H9 (cell line): ENCODE measurements at places on chromosomes 6 and 20. TPM values are rescaled to one million over a fixed set of nuclear protein-coding genes. Genes with fewer than 3 reads are reported as not detected.

DNA sequence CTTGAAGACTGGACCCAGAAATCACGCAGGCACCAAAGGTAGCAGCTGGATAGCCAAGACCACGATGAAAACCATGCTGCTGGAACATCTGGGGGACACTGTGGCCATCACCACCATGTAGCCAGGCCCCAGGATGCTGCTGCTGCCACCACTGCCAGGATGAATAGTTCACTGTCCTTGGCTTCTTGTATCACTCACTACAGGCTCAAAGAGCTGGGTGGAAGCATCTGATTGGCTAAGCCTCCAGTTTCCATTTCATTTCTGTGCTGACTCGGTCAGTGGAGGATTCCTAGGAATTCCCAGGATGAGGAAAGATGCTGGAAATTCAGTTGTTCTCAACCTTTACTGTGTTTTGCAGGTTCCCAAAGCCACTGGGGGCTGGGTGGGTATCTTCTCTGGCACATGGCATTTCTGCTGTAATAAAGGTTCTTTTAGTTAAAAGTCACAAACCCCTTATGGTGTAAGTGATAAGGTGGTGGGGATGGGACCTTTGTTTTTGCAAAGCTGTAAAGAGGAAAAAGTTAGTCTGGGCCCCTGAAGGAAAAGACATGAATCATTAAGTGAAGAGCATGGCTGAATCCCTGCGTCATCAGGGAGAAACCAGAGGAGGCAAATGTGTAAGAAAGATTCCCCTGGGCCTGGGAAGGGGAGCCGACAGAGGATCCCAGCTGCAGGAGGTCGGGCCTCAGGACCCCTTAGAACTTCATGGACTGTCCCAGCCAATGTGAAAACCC is 75.6 kb upstream of the RNF24 start:
- no peak overlapping the region for H3K4me3 ChIP-seq
- peaks cover 2% of the 10 kb centered on the region; the same call in 1 of the 2 replicates for H3K27me3 ChIP-seq
- no peak overlapping the region for H3K27ac ChIP-seq
- H3K4me1 ChIP-seq = no peaks in the 10 kb centered on the region
- no peak for DNase-seq
- H3K36me3 ChIP-seq = peaks cover 6% of the 10 kb centered on the region; the same call in 1 of the 2 replicates

GRCh38 chr20:13856354-13856753 is 71.5 kb downstream of the NDUFAF5 start:
- no peak for DNase-seq
- no peaks in the 10 kb centered on the region for H3K27me3 ChIP-seq
- no peaks in the 10 kb centered on the region for H3K36me3 ChIP-seq
- H3K27ac ChIP-seq = no peak overlapping the region
- H3K4me3 ChIP-seq = no peak overlapping the region

GRCh38 chr20:52924411-52925271 is 47.5 kb upstream of the TSHZ2 start:
- no peaks in the 10 kb centered on the region for H3K4me1 ChIP-seq
- H3K27ac ChIP-seq = no peak overlapping the region
- H3K27me3 ChIP-seq = no peaks in the 10 kb centered on the region
- DNase-seq = no peak
- no peaks in the 10 kb centered on the region for H3K36me3 ChIP-seq

GRCh38 chr6:22036275-22036674 is 260.6 kb downstream of the PRL start:
- H3K36me3 ChIP-seq = peaks cover 48% of the 10 kb centered on the region
- no peak overlapping the region for H3K4me3 ChIP-seq
- H3K4me1 ChIP-seq = peaks cover 10% of the 10 kb centered on the region
- peak; percentile 82 for DNase-seq
- no peaks in the 10 kb centered on the region for H3K27me3 ChIP-seq

GRCh38 chr6:19668710-19669109 is 168.5 kb upstream of the ID4 start:
- no peak overlapping the region for H3K4me3 ChIP-seq
- peaks cover 20% of the 10 kb centered on the region; the same call in 1 of the 2 replicates for H3K4me1 ChIP-seq
- no peak for DNase-seq
- H3K27ac ChIP-seq = no peak overlapping the region

DNA sequence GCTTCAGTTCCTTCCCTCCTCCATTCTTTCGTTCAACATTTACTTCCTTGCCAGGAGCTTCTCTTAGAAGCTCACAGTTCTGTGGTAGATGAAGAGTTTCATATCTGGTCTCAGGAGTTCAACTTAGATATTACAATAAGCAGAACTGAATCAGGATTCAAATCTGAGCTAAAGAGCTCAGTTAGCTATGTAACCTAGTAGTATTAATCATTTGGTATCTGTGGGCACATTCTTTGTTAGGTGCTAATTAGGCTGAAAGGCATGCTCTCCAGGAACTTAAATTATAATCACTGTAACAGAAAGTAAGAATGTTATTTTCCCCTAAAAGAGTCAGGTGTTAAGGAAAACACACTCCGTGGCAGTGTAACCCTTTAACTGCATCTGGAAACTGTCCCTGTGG is 8.4 kb downstream of the ZNF76 start:
- no peak overlapping the region for H3K4me3 ChIP-seq
- peaks cover 4% of the 10 kb centered on the region; the same call in 1 of the 2 replicates for H3K36me3 ChIP-seq
- H3K4me1 ChIP-seq = no peaks in the 10 kb centered on the region
- DNase-seq = no peak
- H3K27me3 ChIP-seq = no peaks in the 10 kb centered on the region

DNA sequence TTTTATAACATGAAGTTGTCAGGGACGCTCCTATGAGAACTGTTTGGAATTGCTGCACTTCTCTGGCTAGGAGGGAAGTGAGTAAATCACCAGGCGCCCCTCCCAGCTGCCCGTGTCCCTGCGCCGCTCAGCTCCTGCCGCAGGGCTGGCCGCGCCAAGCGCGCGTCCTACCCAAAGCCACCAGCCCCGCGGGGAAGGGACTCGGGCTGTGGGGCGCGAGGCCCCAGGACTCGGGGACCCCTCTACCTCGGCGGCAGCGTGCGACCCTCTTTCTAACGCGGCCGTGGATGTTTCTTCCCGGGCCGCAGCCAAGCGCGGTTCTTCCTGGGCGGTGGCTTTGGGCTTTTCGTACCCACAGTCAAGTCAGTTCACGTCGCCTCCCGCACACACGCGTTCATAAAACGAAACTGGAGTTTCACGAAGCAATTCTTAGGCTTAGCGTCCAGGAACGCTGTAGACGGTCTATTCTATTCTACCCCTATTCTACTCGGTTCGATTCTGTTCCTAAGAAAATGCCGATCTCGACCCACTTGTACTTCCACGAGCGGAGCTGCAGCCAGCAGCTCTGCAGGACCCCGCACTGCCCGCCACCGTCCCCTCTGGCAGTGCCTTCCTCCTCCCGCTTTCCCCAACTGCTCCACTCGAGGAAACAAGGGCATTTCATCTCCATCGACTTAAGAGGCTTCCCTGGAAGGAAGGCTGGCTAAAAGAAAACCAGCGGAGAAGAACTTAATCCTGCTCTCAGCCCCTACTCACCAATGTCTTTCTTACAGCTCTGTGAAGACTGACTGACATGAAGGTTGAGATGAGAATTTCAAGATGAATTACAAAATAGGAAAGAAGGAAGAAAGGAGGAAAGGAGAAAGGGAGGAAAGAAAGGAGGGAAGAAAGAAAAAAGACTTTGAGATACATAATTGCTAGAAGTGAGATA is 15.4 kb downstream of the FOXC1 start:
- H3K27ac ChIP-seq = no peak overlapping the region
- no peak for DNase-seq
- H3K36me3 ChIP-seq = peaks cover 4% of the 10 kb centered on the region; the same call in 1 of the 2 replicates
- H3K4me3 ChIP-seq = peak overlapping the region; percentile 74
- H3K4me1 ChIP-seq = no peaks in the 10 kb centered on the region

DNA sequence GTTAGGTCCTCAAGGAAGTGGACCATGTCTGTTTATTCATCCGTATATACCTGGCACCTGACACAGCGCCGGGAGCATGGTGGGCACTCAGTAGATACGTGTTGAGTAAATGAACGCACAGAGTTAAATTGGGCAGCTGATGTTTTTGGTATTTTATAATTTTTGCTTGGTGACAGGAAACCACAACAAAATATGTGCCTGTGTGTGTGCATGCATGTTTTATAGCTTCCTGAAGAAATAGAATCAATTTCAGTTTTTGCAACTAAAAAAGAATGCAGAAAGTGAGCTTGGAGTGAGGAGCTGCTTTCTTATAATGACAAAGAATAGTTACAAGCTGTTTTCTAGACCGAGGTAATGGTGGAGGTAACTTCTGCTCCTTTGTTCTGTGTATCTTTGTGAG is 91.4 kb downstream of the PLCB4 start:
- no peaks in the 10 kb centered on the region for H3K27me3 ChIP-seq
- no peaks in the 10 kb centered on the region; the same call in 1 of the 2 replicates for H3K4me1 ChIP-seq
- H3K36me3 ChIP-seq = no peaks in the 10 kb centered on the region
- DNase-seq = no peak
- no peak overlapping the region for H3K27ac ChIP-seq

DNA sequence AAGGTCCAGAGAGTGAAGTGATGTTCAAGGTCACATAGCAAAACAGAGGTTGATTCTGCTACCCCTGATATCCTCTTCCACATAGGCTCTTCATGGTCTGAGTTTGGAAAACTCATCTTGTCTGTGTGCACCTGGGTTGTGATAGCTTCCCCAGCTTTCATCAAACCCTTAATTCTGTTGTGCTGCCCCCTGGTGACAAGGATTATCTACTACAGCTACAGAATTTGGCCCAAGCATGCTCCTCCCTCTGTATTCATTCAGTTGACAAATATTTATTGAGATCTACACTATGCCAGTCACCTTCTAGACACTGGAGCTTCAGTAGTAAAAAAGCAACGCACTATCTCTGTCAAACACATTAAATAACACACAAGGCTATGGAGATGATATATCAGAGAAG is 50.4 kb downstream of the SMPDL3A start:
- peak; percentile 64 for DNase-seq
- no peaks in the 10 kb centered on the region for H3K4me1 ChIP-seq
- H3K27me3 ChIP-seq = no peaks in the 10 kb centered on the region
- H3K4me3 ChIP-seq = no peak overlapping the region
- no peak overlapping the region for H3K27ac ChIP-seq

- no peak for DNase-seq
- no peaks in the 10 kb centered on the region for H3K27me3 ChIP-seq
- no peaks in the 10 kb centered on the region for H3K36me3 ChIP-seq
- H3K4me3 ChIP-seq = no peak overlapping the region
- no peak overlapping the region for H3K27ac ChIP-seq
Measured at GRCh38 chr20:7926767-7927166, 13.5 kb downstream of the HAO1 start.

DNA sequence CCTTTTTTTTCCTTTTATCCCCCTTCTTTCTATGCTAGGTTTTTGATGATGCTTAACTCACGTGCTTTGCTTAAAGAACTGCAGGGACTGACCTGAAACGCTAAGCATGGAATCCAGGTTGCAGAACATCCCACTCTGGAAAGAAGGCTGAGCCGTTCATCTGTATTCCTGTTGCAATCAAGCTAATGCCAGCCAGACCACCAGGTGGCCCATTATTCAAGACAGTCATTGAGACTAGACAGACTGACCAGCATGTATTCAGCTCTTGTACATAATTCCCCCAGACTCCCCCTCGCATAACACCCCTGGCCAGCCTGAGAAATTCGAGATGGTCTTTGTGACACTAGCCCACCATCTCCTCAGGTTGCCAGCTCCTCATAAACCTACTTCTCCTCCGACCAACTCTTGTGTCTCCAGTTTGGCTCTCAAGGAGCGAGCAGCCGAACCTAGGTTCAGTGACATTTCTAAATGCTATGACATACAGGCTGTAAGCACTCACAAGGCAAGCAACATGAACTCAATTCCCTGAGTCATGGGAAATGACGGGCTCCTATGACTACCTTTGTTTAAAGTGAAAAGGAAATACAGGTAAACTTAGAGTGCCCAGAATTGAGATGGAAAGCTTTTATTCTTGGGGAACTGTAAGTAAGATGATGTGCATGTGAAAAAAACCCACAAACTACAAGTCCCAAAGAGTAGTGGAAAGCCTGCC is 309.3 kb upstream of the CDYL start:
- no peak for DNase-seq
- H3K27ac ChIP-seq = no peak overlapping the region
- peaks cover 11% of the 10 kb centered on the region for H3K36me3 ChIP-seq
- no peaks in the 10 kb centered on the region for H3K27me3 ChIP-seq
- H3K4me3 ChIP-seq = no peak overlapping the region
- H3K4me1 ChIP-seq = peaks cover 2% of the 10 kb centered on the region; the same call in 1 of the 2 replicates

DNA sequence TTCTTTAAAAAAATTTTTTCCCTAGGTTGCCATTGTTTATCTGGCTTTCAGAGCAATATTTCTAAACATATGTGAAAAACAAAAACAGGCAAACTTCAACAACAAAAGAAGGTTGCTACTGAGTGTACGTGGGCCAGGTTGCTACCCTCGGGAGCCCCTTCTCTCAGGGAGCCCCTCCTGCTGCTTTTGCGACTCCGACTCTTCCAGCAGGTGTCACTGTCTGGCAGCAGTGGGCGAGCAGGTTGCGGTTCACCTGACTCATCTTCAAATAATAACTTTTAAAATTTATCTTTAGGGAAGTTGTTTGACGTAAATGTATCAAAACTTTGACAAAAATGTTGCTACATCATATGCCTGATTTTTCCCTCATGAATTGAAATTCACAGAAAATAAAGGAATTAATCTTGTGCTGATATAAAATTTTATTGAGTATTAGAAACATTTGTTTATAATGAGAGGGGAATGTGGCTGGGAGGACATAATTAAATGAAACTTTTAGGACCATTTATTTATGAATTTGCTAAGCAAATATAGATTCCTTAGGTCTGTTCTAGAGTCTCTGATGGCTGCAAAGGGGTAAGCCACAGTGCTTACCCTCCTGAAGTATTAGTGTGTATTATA is 138.8 kb downstream of the HIVEP1 start:
- H3K4me3 ChIP-seq = no peak overlapping the region
- no peaks in the 10 kb centered on the region for H3K27me3 ChIP-seq
- no peaks in the 10 kb centered on the region for H3K4me1 ChIP-seq
- H3K36me3 ChIP-seq = no peaks in the 10 kb centered on the region; the same call in 1 of the 2 replicates
- no peak overlapping the region for H3K27ac ChIP-seq

- no peak overlapping the region for H3K4me3 ChIP-seq
- H3K27me3 ChIP-seq = no peaks in the 10 kb centered on the region
- peaks cover 4% of the 10 kb centered on the region for H3K4me1 ChIP-seq
- no peak for DNase-seq
- H3K36me3 ChIP-seq = no peaks in the 10 kb centered on the region
Measured at GRCh38 chr6:149217466-149217888, 100.0 kb upstream of the TAB2 start.

DNA sequence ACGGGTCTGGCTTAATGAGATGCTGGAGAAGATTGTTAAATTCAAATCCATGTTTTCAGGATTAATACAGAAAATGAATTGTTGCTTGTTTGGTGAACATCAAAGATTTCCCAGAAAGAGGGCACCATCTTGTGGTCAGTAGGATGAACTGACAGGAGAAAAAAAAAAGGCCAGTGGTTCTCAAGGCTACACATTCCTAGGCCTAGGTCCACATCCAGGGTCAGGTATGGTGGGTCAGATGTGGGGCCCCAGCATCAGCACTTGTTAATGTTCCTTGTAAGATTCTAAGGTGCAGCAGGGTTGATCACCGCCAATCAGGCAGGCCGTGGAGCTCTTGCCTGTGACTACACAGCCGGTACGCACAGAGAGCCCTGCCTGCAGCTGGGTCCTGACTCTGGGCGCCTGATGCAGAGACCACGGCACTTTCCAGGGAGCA is 34.0 kb upstream of the FOXO3 start:
- H3K36me3 ChIP-seq = no peaks in the 10 kb centered on the region
- H3K27me3 ChIP-seq = no peaks in the 10 kb centered on the region
- H3K27ac ChIP-seq = no peak overlapping the region
- DNase-seq = no peak

CITED2 gene
- 107 and 110 TPM in 2 replicates for total RNA-seq

SNPH gene
- total RNA-seq = 1.8 TPM in 2 replicates

RIMS4 gene
- total RNA-seq = 15.5 and 16.3 TPM in 2 replicates

FAM209A gene
- 0.24 TPM in 1 of 2 replicates, not detected in the other for total RNA-seq

EYS gene
- total RNA-seq = 0.11 TPM in 1 of 2 replicates, not detected in the other

FBXL4 gene
- total RNA-seq = 5.1 and 5.3 TPM in 2 replicates

MICB gene
- 6.2 and 6.8 TPM in 2 replicates for total RNA-seq
